ENCODE measurements at places on chromosomes 1 and 21.

GRCh38 chr1:30515755-30516484, 207.5 kb downstream of the MATN1 start:
- no peak for DNase-seq

DNA sequence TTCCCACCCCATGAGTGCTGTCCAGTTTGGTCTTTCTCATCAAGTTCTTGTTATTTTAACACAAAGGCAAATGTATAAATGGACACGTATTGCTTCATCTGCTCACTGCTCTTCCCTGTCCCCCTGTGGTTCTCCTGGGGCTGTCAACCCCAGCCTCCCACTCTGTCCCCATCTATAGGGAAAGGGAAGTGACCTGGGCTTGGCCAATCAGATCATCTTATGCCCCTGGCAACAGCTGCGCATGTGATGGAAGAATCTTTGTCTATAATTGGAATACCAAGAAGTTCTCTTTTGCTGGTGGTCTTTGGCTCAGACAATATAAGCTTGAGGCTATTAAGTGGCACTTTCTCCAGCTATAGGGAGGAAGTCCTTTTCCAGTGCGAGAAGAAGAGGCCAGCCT, 4.7 kb upstream of the CCSAP start:
- DNase-seq = no peak

DNA sequence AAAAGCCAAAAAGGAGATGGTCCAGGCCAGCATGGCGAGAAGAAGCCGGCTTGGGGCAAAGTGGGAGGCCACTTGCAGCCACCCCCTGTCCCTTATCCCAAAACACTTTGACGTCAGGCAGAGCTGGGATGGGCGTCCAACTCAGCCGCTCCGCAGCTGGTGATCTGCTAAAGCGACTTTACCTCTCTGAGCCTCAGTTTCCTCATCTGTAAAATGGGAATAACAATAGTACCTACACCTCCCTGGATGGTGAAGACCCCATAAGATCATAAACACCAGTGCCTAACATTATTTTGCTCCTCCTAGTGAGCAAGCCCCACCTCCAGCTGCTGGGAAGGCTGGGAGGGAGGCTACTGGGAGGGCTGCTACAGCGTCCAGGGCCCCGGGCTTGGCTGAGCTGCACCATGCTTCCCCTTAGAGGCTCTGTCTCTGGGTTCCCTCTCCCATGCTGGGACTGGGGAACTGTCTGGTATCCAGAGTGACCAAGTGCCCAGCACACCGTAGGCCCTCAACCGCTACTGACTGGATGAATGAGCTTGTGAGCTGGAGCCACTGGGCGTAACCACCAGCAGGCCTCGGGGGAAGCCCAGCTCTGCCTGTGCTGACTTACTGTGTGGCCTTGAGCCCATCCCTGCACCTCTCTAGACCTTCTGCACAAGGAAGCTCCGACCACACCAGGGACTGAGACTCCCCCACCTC, 18.3 kb downstream of the IFFO2 start:
- DNase-seq = no peak

DNA sequence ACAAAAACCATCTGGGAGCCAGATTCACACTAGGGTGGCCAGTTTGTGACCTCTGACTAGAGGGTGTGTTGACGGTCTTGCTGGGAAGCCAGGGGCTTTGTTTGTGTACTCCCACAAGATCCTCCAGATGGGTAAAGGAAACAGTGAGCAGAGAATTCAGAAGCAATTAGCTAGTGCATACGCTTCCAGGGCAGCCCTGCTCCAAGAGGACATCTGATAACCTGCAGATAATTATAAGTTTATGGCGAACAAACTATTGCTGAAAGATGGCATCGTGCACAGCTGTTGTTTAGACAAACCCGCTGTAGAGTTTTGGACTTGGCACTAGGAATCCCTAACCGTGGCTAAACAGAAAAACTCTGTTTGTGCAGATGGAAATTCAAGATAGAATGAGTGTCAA, 326.4 kb downstream of the TGFB2 start:
- peak; percentile 24 for DNase-seq

DNA sequence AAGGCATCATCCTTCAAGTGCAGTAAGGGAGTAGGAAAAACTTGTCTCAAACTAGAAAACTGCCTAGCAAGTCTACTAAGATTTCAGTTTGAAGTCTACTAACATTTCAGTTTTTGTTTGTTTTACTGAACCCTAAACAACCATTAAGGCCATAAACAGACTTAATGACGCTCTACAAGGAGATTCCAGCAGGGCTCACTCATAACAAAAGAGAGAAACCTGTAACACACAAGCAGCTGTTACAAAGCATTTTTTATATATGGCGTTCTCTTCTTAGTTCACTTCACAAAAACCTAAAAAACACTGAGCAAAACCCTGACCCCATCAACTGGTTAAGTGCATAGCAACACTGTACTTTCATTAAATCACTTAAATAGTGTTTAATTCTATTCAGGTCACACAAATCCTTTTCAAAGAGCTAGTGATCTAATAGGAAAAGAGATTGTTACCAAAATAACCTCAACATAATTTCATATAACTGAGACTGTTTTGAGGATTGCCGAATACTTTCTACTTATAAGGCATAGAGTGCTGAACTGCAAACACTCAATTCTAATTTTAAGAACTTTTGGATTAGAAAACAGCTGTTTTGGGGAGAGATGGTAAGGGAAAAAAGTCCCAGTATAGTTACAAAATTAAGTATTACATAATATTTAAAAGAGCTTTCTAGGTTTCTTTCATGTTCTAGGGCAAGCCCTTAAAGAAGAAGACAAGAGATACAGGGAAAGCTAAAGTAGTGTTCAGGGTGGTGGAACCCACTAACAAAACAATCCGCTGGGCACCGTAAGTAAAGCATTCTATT, 1.4 kb downstream of the B3GALNT2 start:
- DNase-seq = no peak

- DNase-seq = no peak
Observed at GRCh38 chr1:43048601-43049011, 89.9 kb upstream of the SLC2A1 start.

DNA sequence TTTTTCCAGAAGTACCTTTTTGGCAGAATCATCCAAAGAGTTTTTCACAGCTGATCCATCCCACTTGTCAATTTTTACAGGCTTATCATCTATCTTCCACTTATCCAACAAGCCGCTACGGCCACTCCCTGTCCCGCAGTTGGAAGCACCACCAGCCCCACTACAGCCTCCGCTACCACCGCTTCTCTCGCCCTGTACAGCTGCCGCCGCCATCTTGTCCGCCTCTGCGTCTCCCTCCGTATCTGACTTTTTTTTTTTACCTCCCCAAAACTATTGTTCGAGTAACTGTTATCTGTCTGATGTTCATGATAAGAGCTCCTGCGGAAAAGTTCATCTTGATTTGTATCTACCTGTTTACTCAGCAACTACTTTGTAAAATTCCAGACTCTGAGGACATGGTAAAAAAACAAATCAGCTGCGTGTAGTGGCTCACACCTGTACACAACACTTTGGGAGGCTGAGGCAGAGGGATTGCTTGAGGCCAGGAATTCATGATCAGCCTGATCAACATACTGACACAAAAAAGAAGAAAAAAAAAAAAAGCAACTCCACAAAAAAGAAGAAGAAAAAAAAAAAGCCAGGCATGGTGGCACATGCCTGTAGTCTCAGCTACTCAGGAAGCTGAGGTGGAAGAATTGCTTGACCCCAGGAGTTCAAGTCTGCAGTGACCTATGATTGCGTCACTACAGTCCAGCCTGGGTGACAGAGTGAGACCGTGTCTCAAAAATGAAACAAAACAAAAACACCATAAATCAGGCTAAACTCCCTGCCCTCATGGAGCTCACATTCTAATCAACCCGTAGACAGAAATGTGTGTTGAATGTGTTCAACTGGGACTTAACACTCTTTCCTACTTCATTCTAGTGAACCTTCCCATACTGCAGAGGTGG, 8.0 kb upstream of the EYA3 start:
- DNase-seq = no peak

DNA sequence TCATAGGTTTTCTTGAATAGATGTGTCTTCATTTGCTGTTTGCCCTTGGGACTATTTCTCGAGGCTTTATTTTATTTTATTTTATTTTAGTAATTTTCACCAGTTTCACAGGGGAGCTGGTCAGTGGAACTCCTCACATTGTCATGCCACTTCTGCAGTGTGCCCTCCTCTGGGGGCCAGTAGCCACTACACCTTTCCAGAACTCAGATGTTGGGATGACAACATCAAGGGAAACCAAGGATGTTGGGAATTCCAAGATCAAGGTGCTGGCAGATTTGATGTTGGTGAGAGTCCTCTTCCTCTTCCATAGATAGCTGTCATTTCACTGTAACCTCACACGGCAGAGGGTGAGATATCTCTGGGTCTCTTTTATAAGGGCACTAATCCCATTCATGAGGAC, 35.5 kb downstream of the SLC26A9 start:
- no peak for DNase-seq

DNA sequence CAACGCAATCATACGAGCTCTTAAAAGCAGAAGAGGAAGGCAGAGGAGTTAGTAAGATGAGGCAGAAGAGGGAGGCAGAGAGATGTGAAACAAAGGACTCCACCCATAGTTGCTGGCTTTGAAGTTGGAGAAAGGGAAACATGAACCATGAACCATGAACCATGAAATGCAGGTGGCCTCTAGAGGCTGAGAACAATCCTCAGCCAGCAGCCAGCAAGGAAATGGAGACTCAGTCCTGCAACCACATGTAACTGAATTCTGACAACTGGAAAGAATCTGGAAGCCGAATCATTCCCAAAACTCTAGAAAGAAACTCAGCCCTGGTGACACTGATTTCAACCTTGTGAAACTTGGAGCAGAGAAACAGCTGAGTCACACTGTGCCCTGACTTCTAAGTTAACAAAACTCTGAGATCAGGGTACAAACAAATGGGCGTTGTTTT, 10.1 kb downstream of the DIPK1A start:
- no peak for DNase-seq

DNA sequence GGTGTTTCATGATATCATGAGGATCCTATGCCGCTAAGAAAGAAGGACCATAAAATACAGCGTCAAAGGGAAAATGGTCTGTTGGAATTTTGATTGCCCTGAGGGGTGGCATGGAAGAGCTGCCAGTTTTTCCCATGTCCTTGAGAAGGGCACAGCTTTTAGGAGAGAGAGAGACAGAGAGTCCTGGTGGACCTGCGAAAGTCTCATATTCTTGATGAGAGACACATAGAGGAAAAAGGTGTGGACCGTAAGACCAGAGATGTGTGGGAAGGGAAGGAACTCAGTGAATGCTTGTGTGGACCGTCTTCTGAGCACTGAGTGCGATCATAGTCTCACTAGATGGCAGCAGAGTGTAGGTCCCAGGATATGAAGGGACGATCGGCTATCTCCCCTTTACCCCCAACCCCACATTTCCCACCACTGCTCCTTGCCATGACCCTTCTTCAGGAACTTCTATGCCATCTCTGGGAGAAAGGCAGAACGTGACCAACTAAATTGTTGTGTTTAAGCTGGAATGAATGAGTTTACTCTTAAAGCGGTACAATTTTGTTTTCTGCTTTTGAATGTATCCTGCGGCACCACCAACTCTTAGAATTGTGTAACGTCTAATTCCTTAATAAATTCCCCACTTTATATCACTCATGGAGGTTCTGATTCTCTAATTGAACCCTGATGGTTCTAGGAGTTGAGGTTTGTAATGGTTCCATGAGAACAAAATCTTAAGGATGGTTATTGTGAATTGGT, 117.7 kb downstream of the CTH start:
- peak; percentile 49 for DNase-seq

GRCh38 chr1:210915890-210916507, 217.9 kb downstream of the KCNH1 start:
- no peak for DNase-seq

- DNase-seq = no peak
Observed at GRCh38 chr1:97247196-97247595, 525.6 kb downstream of the PTBP2 start.

- no peak for DNase-seq
Observed at GRCh38 chr1:44227211-44227610, 13.9 kb downstream of the DMAP1 start.

GRCh38 chr21:38605236-38605635, 107.0 kb upstream of the ERG start:
- DNase-seq = no peak

DNA sequence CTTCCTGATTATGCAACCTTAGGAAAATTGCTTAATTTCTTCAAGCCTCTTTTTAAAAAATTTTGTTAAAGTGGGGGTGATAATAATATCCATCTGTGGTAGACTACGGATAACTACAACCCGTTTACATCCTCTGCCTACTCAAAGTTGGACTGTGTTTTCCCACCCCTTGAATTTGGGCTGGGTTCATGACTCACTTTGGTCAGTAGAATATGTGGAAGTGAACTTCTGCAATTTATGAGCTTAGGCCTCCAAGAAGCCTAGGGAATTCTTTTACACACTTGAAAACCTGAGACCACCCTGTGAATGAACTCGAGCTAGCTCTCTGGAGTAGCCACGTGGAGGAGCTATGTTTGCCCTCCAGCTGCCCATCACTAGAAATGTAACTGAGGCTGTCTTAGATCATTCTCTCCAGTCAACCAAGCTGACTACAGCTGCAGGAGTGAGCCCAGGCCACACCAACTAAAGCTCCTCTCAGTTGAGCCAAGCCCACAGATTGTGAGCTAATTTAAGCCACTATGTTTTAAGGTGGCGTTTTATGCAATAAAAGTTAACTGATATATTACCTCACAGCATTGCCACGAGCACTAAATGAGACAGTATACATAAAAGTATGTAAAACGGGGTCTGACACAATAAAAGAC, 29.6 kb upstream of the CACHD1 start:
- DNase-seq = no peak

DNA sequence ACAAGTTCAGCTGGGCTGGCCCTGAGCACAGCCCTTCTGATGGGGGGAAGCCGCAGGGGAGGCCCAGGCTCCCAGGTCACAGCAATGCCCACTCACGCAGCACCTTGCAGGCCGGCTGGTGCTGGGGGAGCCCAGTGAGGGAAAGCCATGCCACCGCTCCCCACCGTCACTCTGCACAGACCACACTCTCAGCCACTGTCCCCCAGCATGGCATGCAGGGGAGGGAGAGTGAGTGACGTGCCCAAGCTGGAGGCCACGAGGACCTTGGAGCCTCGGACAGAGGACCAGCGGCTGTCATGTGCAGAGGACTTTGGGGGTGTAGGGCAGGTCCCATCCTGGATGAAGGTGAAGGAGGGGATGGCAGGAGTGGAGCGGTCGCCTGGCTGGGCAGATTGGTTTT, 25.1 kb downstream of the SLC45A1 start:
- no peak for DNase-seq

DNA sequence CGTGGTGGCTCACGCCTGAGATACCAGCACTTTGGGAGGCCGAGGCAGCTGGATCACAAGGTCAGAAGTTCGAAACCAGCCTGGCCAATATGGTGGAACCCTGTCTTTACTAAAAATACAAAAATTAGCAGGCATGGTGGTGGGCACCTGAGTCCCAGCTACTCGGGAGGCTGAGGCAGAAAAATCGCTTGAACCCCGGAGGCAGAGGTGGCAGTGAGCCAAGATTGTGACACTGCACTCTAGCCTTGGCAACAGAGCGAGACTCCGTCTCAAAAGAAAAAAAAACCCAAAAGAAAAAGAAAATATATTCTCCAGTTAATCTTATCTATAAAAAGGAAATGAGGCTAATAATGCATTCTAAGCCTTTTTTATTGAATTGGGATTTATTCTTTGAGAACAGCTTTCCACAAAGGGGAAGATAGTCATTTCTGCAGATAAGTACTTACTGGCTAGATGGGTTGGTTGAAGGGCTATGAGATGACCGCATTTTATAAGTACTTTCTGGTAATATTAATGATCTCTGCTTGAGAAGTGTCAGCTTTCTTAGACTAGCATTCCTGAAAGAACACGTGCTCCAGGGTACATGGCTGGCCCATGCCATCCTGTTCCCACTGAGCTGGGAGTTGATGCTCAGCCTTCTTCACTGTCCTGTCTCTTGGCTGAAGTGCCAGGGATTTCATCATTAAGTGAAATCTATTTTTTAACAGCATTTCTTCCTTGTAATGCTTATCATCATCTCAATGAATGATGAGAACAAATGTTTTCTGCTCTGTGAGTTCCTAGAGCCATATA, 57.9 kb downstream of the SASS6 start:
- DNase-seq = no peak

All from NCI-H748 treated with DMSO at 0.1 percent for 48 hours (cell line).